ENCODE measurements at places on chromosomes 6 and 20.

DNA sequence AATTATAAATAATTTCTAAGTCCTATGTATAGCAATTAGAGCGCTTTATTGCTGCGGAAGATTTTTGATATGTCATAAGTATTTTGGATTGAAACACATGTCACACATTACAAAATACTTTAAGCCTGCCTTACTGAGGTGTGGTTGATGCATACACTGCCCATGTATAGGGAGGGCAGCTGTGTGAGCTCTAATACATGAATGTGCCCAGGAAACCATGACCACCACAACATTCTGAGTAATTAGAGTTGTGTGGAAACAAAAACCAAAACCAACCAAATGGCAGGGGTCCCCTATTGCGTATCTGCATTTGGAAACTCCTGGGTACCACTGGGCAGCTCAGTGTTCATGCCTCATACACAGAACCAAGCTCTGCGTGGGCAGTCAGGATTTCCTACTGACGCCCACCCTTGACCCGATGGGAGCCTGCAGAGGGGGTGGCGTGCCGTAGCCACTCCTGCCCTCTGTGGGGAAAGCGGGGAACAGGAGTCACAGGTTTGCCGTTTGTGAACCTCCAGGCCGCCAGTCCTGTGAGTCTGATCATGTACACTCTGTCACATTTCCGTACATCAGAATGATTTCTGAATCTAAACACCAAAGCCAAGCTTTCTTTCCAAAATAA, 50.9 kb upstream of the PDE10A start:
- DNase-seq: no peak

DNA sequence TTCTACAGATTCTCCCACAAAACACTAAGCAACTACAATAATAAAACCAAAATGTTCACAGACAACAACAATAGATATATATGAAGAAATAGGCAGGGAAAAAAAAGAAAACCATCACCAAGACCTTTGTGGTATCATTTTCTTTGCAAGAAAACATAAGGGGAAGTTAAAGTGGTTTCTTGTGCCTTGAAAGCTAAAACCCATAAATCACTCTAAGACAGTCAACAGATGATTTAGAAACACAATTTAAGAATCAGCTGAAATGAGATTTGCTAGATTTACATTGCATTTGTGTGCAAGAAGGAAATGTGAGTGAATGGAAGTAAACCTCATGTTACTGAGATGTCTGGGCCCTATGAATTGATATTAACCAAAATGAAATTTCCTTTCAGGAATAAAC, 1265.4 kb upstream of the GJE1 start:
- DNase-seq: no peak

GRCh38 chr6:65501045-65501444, 206.0 kb downstream of the EYS start:
- no peak for DNase-seq

DNA sequence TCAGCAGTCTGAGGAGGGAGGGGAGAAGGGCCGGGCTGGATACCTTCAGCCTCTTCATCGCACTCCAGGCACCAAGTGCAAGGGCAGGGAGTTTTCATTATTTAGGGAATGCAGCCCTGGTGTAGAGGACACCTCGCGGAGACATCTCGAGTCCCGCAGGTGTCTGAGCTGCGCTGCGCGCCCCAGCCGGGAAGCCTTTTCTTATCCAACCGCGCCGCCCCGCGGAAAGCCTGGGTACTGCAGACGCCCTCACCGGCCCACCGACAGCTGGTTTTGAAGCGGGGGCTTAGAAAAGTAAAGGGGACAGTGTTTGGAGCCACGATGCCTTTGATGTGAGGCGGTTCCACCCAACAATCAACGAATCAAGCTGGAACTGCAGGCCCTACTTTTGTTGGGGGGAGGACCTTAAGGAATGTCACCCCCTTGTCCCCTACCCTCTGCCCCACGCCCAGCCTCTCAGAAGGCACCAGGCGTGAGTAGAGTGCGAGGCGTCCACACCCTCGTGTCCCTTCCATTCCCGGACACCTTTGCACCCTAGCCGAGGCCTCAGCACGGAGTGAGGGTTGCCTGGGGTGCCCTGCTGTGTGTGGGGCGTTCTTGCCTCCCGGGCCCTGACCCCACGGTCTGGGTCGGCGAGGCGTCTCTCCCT, 8.6 kb downstream of the NKX2-2 start:
- peak; percentile 67 for DNase-seq

- DNase-seq: no peak
These were observed 57.1 kb downstream of the MAP3K4 start for GRCh38 chr6:161048641-161049040.

DNA sequence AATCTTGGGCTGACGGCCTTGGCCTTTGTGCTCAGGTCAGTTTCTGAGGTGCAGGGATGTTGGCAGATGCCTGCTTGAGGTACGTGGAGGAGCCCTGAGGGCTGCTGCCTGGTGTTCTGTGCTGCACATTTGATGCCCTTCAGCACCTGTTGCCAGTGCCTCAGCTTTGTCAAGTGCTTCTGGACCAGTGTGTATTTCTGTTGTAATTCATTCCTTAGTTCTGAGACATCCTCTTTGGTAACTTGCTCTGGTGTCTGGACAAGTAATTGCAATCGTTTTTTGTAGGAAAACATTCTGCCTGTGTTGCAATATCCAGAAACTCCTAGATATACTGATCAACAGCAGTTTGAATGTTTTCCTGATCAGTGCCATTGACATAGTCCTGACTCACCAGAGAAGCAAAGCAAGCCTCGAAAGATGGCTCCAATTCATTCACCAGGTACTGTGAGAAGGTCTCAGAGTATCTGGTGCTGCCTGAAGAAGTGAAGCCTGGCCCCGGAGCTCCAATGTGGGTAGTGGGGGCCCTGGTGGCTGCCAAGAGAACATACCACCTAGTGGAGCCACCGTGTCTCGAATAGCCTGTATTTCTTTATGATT, 26.7 kb downstream of the ZNF337 start:
- DNase-seq: no peak

DNA sequence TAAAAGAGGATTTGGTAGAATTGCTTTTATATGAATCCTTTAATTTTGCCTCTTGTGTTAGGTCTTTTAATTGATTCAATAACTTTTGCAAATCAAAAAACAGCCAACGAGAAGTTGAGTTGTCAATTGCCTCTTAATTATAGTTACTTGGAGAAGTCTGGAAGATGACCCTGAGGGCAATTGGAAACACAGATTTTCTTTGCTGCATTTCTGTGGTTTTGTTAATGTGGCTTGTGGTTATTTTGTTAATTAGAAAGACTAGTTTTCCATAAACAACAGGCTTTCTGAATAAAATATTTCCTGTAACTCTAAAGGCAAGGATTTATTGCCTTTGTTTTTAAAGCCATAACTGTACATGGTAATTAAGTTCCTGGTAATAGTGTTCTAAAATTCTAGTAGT, 513.0 kb downstream of the EPHA7 start:
- DNase-seq: no peak

- DNase-seq: no peak
These were observed 178.4 kb upstream of the SUPT3H start for GRCh38 chr6:45555981-45556771.

DNA sequence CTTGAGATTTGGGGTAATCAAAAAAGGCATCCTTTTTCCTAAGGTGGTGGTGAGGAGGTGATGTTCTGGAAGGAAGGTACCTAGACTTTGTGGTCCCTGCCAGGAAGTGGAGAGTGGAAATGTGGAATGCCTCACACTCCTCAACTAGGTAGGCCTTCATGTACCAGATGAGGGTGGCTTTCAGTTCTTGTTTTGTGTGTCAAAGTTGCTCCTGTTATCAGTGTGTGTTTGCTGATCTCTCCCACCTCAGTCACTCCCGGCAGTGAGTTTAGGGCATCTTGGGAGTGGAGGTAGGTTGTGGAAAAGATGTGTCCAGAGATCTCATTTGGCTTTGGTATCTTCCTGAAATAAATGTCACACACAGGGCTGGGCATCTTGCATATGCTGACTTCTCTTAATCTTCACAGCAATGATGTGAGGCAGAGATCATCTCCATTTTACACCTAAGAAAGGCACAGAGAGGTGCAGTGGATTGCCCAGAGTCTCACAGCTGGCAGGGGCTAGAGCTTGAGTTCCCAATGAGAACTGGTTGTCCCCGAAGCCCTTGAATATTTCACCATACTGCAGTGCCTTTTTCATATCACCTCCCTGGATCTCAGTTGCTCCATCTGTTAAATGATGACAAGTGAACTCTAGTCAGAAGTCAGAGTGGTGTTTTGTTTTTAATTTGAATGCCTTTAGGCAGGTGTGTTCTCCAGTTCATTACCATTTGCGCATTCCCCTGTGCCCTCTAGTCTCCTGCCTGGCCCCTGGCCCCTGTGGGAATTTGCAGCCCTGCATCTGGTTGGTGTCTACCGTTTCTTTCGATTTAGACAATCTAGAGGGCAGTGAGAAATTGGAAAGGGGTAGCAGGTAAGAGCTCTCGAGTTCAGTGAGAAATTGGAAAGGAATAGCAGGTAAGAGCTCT, 2.9 kb downstream of the PKIG start:
- no peak for DNase-seq

DNA sequence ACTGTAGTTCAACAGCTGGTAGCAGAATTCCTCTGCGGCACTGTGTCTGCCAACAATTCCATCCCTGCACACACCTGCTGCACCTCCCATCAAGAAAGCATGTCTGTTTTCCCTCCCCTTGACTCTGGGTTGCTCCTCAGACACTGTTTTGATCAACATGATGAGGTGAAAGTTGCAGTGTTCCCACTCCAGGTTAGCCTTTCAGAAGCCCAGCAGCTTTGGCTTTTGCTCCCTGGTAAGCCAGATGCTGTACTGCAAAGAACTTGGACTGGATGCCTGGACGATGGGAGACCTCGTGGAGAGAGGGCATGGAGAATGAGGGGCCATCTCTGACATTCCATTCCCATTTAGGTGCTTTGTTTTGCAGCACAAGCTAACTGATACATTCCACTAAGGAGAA, 79.1 kb upstream of the MAFB start:
- DNase-seq: no peak

DNA sequence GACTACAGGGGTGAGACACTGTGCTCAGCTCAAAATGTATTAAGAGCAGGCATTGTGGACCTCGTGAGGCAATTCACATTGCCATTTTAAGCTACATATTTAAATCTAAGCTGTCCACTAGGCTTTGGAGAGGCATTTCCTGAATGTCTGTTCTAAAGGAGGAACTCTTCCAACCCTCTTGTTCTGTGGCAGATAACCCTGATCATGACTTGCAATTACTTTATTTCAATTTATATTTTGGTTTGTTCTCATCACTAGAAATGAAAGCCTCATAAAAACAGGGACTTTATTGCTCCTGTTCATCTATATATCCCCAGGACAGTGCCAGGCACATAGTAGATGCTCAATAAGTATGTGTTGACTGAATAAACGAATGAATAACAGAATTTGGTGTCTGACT, 84.0 kb upstream of the SALL4 start:
- no peak for DNase-seq

DNA sequence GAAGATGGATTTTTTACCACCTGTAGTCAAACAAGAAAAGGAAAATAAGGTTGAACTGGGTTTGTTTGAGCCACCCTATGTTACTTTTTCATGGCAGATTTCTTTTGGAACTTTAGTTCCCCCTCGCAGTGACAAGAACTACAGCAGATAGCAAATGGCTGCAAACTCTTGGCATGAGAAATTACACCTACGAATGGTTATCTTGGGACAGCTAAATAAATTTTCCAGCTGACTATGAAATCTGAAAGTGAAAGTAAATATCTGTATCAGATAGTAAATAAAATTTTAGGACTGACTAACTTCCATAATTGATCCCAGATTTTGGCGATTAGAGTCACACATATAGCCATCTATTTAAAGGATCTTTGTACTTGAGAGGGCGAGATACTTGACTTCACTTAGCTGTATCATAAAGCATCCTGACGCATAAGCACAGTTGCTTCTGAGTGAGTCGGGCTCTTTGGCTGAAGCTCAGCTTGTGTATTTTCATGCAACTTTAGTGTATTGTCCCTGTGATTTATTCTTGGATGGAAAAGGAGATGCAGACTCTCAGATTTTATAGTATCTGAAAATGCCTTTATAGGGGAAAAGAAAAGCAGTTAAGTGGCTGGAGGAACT, 125.3 kb upstream of the B3GAT2 start:
- no peak for DNase-seq

DNA sequence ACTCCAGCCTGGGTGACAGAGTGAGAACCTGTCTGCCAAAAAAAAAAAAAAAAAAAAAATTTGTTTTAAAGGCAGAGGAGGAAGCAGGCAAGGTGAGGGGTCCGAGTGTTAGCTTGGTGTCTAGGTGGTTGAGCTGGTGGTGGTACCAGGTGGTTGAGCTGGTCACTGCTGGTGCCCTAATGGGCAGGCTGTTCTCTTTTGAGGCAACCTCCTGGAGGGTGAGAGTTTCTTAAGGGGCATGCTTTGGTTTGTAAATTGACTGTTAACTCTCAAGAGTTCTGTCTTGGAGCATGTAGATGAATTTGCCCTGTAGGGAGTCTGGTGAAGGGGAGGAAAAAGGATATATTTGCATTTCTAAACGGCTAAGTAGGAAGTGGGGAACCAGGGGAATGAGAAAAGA, 52.7 kb downstream of the BANF2 start:
- no peak for DNase-seq

- peak; percentile 2 for DNase-seq
These were observed 86.3 kb upstream of the PROKR2 start for GRCh38 chr20:5402903-5403531.

DNA sequence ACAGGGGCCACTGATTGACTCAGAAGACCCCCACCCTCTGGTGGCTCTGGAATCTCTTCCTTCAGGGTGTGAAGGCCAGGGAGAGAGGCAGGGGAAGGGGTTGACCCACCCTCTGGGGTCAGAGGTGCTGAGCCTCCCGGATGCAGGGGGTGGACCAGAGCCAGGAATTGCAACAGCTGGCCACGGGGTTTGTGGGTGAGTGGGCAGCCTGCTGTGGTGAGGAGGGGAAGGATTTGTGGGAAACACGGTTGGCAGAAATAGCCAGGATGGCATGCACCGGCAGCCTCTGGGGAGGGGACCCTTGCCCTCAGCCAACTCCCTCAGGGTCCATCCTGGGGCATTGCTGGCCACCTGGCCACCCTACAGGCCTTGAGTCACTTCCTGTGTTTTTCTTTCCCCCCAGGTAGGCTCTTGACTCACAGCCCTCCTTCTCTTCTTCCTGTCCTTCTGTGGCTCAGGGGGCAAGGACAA, 92.8 kb downstream of the MRPL14 start:
- no peak for DNase-seq

GRCh38 chr6:116247285-116247684, 6.6 kb downstream of the TSPYL4 start:
- no peak for DNase-seq

DNA sequence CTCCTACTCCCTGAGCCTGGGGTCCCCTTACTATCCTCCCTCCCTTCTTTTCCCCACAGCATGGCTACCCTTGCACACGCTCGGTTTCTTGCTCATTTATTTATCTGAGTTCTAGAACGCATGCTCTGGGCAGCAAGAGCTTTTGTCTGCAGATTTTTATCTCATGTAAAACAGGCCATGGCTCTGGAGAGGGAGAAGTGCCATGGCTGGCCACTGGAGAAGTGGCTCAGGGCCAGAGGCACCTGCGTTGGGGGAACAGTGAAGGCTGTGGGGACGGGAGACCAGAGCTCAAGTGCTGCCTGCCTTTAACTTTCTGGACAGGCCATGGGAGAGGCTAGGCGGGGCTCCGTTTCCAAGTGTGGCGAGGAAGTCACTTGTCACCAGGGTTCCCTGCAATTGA, 177.7 kb upstream of the SULF2 start:
- DNase-seq: no peak
